ENCODE measurements at places on chromosomes 11 and 22. TPM values are rescaled to one million over a fixed set of nuclear protein-coding genes. Genes with fewer than 3 reads are reported as not detected.

DNA sequence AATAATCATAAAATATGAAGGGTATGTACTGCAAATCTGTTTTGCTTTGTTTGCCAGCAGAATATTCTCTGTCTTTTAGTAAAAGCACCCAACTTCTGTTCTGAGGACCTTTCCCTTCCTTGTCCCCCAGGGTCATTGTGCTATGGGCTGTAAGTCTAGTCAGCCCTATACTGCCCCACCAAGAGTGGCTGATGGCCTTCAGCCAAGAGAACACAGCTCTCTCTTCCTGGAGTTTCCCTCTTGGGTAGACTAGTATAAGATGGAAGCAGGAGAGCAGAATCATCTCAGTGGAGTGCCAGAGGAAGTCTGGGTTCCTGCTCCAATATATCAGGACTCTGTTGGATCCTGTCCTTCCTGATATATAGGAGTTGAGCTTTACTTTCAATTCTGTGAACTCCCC, 29.0 kb downstream of the MMP13 start:
- no peak for DNase-seq

DNA sequence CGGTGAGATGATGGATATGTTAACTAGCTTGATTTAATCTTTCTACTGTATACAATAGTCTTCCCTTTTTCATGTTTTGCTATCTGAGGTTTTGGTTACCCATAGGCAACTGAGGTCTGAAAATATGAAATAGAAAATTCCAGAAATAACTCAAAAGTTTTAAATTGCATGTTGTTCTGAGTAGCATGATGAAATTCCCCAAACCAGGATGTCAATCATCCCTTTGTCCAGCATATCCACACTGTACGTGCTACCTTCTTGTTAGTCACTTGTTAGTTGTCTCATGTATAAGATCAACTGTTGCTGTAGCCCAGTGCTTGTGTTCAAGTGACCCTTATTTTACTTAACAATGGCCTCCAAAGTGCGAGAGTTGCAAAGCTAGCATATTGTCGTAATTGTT, 21.2 kb upstream of the OR10W1 start:
- DNase-seq = no peak

DNA sequence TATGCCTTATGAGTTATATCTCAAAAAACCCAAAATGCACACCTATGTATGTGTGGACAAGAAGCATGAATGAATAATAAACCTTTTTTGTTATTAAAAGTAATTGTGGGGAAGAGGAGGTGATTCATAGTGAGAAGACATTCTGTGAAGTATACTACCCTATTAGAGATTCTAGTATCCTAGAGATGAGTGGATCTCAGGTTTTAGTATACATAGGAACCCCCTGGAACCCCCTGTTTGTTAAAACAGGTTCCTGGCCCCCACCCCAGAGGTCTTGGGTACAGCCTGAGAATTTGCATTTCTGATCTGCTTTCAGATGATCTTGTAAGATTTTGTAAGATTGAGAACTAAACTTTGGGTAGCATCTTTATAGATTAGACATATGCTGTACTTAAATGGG, 17.5 kb downstream of the NUCB2 start:
- no peak for DNase-seq

GRCh38 chr11:65383778-65384177, 1.3 kb upstream of the SLC25A45 start:
- DNase-seq = no peak

DNA sequence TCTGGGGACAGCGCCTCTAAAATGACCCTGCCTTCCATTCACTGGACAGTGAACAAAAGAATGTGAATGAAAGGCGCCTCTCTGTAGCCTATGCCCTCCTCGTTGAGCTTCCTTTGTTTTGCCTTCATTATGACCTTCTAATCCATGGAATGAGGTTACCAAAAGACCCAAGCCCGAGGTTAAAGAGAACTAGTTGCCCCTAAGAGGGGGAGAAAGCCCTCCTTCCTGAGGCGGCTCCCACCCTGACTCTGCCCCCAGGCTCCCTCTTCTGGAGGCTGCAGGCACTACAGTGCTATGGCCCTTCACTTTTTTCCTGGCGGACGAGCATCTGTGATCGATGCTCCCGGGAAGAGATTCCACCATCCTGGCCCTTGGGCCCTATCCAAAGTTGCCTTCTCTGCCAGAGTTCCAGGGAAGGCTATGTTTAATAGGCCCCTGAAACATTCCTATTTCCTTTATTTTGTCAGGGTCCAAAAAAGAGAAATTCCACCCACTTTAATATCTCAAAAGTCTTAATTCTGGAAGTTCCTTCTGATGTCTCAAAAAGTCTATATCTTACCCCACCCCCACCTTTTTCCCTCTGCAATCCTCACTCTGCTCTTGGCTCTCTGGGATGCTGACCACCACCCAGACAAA, 147.3 kb downstream of the FEZ1 start:
- DNase-seq = peak; percentile 48

DNA sequence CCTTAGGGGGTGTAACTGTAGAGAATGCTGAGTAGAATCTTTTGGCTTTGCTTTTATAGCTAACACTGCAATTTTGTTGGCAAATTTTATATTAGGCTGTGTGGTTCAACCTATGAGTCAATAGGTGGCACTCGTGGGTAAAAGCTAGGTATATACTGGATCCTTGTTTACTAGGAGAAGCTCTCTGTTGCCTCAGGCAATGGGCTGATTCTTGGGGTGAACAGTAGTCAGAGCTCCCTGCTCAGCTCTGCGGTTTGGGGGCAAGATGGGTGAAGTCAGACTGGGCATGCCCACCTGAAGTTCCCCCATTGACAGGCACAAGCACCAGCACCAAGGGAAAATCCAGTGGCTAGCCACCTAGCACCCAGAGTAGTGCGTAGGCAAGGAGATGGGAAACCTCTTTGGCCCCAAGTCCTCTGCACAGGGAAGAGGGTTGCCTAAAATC, 238.7 kb downstream of the FAM181B start:
- DNase-seq = no peak

DNA sequence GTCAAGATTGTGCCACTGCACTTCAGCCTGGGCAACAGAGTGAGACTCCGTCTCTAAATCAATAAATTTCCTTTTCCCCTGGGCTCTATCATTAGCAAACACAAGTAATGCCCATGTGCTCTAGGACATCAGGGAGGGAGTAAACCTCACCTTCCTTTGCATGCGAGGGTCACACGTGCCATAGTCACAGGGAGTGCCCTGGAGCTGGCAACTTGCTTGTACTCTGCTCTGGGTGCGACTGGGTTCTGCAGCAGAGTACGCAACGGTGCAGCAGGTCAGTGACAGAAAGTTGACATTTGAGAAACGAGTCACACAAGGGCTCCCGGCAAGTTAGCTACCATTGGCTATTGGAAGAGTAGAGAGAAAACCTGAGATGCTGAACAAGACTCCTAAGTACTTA, 32.6 kb upstream of the CHKA start:
- DNase-seq = no peak

GRCh38 chr22:46853191-46853590, 90.7 kb downstream of the TBC1D22A start:
- DNase-seq = no peak

- DNase-seq = no peak
Observed at GRCh38 chr11:114124601-114125144, 65.2 kb downstream of the ZBTB16 start.

Gene CRELD2
- 14.5 TPM for polyA plus RNA-seq

Gene SPDYC
- not detected for polyA plus RNA-seq

Gene LSP1
- polyA plus RNA-seq = 319 TPM

DNA sequence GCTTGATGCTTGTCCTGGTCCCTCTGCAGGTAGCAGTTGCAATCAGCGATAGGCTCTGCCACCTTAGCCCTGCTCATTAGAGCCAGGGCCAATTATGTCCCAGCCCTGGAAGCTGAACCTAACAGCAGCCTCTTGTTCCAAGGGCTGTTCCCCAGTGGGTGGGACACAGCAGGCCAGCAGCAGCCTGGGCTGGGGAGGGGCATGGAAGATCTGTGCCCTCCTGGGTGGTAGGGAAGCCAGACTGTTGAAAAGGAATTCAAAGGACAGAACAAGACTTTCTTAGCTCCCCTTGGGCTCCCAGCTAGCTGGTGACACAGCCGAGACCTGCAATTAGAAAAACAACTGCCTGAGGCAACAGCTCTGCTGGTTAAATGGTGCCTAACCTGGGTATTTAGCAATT, 17.4 kb downstream of the DRD2 start:
- DNase-seq = no peak

GRCh38 chr22:44172370-44173108, 8.2 kb upstream of the PARVG start:
- peak; percentile 59 for DNase-seq

GRCh38 chr22:44347549-44347948, 34.8 kb upstream of the SHISAL1 start:
- DNase-seq = no peak

Gene RBM7
- polyA plus RNA-seq = 5.3 TPM

DNA sequence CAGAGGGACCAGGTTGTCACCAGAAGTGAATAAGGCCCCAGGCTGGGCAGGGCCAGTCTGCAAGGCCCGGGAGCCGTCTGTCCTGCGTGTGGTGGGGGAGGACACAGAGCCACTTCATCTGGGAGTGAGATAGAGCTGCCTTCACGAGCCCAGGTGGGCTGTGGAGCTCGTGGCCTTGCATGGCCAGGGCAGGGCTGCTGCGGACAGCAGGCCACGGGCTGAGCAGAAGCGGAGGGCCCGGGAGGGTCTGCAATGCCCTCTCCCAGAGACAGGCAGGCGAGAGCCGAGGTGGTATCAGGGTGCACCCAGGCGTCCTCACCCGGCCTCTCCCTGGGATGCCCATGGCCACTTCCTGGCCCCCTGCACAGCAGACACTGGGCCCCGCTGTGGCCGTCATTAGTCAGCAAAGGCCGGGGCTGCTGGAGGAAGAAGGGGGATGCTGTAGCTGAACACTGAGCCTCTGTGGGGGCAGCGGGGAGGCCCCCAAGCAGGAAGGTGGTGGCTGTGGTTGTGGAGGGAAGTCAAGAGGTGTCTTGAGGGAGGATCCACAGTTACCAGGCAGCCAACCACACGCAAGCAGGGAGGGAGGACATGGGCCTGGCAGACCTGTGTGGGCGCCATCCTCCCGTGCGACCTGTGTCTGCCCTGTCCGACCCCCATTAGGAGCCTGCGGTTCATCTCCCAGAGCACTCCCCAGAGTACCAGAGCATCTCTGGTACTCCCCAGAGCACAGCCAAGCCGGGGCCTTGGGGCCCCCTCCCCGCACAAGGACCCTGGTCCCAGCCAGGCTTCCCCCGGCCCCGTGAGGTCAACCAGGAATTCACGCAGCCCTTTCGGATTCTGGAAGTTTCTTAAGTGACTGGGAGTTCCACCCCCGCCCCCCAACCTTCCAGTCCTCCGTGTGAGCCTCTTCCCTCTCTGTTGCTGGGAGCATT, 1109.5 kb downstream of the BRD1 start:
- no peak for DNase-seq

Measured in adrenal gland (tissue), 19 donors.